Activated T-cell treated with anti-CD3 and anti-CD28 coated beads, Interleukin-2, amount 50 U/mL, for 72 hours (primary cell): ENCODE measurements at places on chromosomes 11 and 22.

GRCh38 chr11:62428871-62429560, 10.2 kb downstream of the SCGB1A1 start:
- H3K4me3 ChIP-seq = no peak overlapping the region
- H3K4me1 ChIP-seq = peaks cover 84% of the 10 kb centered on the region
- H3K36me3 ChIP-seq = no peaks in the 10 kb centered on the region
- H3K27ac ChIP-seq = no peak overlapping the region
- DNase-seq = no peak

GRCh38 chr11:87473174-87473573, 435.4 kb downstream of the TMEM135 start:
- no peak for DNase-seq
- H3K27ac ChIP-seq = no peak overlapping the region
- H3K4me3 ChIP-seq = no peak overlapping the region
- no peaks in the 10 kb centered on the region for H3K36me3 ChIP-seq

DNA sequence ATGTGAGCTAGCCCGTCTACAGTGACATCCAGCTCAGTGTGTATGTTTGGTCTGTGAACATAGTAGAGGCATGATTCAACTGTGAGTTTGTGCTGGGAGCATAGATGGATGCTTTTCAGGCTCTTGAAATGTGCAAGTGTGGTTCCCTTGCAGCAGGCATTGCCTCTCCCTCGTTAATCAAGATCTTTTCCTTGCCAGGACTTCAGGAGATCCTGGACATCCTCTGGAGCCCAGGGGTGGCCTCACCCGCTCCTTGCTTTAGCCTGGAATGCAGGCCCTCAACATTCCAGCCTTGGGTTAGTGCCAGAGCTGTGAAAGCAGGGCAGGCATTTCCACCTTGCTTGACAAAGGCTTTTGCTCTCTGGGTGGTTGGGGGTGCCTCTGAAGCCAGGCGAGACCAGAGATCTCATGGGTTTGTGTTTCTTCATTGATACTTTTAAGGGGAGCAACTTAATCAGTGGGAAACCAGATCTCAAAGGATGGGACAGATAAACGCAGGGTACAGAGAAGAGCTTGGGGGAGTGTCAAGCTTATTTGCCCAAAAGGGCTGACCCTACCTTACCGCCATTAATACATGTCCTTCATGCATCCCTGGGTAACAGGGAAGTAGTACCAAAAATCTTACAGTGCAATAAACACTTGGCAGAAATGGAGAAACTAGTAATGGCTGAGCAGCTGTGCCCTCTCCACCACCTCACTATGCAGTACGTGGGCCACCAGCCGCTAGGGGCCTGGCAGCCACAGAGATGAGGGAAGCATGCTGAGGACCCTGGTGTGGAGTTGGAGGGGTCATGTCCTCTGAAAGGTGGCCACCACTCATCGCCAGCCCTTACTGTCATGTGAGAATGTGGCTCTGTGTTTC, 72.1 kb downstream of the PTPRJ start:
- no peaks in the 10 kb centered on the region for H3K27me3 ChIP-seq
- H3K4me3 ChIP-seq = peak overlapping the region; percentile 23
- DNase-seq = no peak
- peaks cover 92% of the 10 kb centered on the region for H3K4me1 ChIP-seq

DNA sequence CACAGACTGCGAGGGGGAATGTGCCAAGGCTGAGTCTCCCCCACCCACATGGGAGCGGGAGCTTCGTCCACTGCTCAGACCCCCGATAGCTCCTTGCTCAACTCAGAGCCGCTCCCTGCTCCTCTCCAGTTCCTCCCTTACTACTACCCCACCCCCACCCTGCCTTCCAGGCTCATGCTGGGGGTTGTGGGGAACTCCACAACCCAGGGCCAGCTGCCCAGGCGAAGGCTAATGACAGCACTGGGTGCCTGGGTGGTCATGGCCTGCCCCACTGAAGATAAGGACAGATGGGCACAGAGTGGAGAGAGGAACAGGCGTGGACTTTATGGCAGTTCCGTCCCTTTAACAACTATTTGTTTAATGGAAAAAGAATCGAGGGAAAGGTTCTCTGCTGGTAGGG, 73.7 kb downstream of the PDE2A start:
- H3K4me1 ChIP-seq = no peaks in the 10 kb centered on the region
- peaks cover 4% of the 10 kb centered on the region for H3K27me3 ChIP-seq
- DNase-seq = no peak
- H3K36me3 ChIP-seq = no peaks in the 10 kb centered on the region
- no peak overlapping the region for H3K27ac ChIP-seq

DNA sequence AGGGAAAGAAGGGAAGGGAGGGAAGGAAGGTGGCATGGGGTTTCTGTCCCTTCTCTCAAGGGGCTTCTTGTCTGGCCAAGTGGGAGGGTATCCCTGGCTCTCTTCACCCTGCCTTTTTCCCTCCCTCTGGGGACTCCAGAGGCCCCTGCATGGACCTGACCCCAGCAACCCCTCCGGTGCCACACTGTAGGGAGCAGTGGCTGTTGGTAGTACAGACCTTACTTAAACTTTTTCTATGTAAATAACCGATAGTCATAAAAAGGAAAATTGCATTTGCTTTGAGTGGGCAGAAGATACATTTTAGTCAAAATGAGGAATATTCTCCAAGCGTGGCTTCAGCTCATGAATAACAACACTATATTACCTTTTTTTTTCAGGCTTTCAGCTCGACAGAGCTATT, 1384.0 kb downstream of the BRD1 start:
- DNase-seq = no peak
- no peaks in the 10 kb centered on the region for H3K4me1 ChIP-seq
- no peaks in the 10 kb centered on the region for H3K27me3 ChIP-seq
- no peaks in the 10 kb centered on the region for H3K36me3 ChIP-seq

GRCh38 chr11:1461826-1462697, 24.5 kb downstream of the MOB2 start:
- DNase-seq = no peak
- H3K4me3 ChIP-seq = no peak overlapping the region
- no peak overlapping the region for H3K27ac ChIP-seq
- H3K36me3 ChIP-seq = no peaks in the 10 kb centered on the region
- H3K4me1 ChIP-seq = no peaks in the 10 kb centered on the region
- no peaks in the 10 kb centered on the region for H3K27me3 ChIP-seq

GRCh38 chr22:35451592-35451991, 51.7 kb downstream of the MCM5 start:
- no peak overlapping the region for H3K27ac ChIP-seq
- no peak overlapping the region for H3K4me3 ChIP-seq
- no peaks in the 10 kb centered on the region for H3K4me1 ChIP-seq

DNA sequence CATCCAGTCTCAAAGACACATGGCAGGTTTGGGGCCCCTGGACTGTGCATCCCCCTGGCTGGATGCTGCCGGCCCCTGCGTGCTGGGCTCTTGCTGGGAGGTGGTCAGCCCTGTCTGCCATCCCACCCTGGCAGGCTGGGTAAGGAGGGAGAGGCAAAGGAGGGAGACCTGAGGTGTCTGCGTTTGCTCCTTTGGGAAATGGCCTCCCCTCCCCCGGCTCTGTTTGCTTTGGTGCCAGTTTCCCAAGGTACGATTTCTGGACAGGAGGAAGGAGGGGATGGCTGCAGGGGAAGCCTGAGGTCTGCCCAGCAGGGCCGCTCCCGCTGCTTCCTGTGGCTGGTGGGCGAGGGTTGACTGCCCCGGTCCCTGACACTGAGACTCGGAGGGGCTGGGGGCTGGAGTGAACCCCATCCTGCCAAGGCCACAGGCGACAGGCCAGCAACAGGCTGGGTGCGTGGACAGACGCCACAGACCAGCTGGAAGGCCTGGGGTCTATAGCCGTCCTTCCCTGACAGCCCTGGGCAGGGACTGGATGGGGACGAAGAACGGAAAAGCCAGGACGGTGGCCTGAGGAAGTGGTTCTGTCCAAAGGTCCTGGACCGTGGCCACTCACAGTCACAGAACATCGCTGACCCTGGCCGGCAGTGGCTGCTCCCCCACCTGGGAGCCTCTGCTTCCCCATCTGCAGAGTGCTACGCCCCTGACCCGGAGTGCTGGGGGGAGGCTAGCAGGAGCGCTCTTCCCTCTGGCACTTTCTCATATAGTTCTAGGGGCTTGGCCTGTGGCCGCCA, 38.0 kb downstream of the OSBPL5 start:
- no peak overlapping the region for H3K27ac ChIP-seq
- H3K36me3 ChIP-seq = no peaks in the 10 kb centered on the region
- H3K4me1 ChIP-seq = no peaks in the 10 kb centered on the region
- H3K27me3 ChIP-seq = no peaks in the 10 kb centered on the region
- no peak for DNase-seq

DNA sequence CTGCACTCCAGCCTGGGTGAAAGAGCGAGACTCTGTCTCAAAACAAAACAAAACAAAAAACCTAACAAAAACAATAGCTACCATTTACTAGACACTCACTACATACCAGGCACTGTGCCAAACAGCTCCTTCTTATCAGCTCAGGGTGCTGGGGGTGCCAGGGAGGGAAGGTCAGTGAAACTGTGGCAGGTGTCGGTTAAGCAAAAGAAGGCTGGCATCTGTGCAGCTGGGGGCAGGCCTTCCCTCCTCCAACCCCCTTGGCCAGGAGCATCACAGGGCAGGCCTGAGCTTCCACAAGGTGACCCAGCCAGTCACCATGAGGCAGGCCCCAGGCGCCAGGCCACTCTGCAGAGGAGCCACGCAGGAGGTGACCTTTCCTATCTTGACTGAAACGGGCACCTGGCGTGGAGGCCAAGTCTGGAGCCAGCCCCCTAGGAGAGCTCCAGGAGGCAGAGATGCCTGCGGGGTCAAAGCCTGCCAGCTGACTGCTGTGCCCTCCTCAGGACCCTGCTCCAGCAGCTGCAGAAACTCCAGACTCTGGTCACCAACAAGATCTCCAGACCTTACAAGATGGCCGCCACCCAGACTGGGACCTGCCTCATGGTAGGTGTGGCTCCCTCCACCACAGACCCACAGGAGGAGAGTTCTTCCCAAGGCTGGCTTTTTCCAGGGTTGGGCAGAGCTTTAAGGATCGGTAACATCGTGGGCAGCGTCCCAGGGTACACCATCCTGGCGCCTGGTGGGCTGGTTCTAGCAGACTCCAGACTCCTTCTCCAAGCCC, 31.3 kb upstream of the DGKZ start:
- H3K4me3 ChIP-seq = no peak overlapping the region
- no peak overlapping the region for H3K27ac ChIP-seq
- H3K27me3 ChIP-seq = no peaks in the 10 kb centered on the region
- H3K36me3 ChIP-seq = no peaks in the 10 kb centered on the region

DNA sequence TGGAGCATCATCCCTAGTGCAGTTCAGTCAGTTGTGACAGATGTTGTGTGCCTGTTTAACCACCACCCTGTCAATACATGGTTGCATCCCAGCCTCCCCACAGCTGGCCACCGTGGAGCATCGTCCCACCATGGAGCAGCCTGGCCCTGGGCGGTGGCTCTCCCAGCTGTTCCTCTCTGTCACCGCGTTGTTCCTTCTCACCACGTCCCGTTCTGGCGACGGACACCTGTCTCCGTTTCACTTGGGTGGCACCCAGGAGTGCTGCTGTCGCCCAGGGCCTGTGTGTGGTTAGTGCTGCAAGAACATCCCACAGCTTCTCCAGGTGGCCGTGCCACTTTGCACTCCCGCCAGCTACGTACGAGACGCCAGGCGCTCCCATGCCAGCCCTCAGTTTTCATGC, 26.5 kb downstream of the MUC6 start:
- H3K27me3 ChIP-seq = no peaks in the 10 kb centered on the region
- no peak for DNase-seq
- H3K4me3 ChIP-seq = no peak overlapping the region
- peaks cover 3% of the 10 kb centered on the region for H3K36me3 ChIP-seq
- H3K4me1 ChIP-seq = no peaks in the 10 kb centered on the region

DNA sequence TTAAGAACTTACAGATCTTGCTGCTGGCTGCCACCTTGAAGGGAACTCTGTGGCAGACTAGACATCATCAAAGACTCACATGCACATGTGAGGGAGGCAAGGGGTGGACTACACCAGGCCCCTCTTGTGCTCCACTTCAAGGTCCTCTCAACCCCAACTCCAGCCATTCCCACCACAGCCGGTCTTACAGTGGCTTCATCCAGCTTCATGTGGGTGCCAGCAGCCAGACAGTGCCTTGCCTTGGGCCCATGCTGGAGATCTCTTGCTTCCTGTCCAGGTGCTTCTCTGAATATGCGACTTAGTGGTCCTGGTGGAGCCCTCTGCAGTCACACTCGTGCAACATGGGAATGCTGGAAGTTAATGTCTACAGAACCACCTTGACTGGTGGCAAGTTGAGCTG, 44.6 kb upstream of the WNT7B start:
- no peak overlapping the region for H3K4me3 ChIP-seq
- no peaks in the 10 kb centered on the region for H3K36me3 ChIP-seq
- DNase-seq = no peak
- no peaks in the 10 kb centered on the region for H3K4me1 ChIP-seq

DNA sequence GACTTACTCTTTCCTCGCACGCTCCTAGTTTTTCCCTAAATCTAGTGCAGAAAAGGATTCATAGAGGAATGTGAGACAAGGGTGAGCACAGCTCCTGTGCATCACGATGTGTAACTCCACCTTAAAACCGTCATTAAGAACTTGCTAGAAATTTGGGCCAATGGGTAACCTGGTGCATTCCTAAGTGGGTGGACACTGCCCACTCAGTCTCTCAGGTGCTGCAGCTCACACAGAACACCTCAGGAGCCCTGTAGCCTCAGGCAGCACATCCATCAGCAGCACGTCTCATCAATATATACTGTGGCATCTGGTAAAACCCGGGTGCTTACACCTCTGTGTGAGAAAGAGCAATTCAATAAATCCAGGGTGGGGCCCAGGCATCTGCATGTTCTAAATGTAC, 12.4 kb downstream of the POU2AF3 start:
- no peak overlapping the region for H3K27ac ChIP-seq
- H3K4me3 ChIP-seq = no peak overlapping the region
- peaks cover 34% of the 10 kb centered on the region for H3K27me3 ChIP-seq
- H3K4me1 ChIP-seq = no peaks in the 10 kb centered on the region
- DNase-seq = no peak

- no peaks in the 10 kb centered on the region for H3K27me3 ChIP-seq
- no peaks in the 10 kb centered on the region for H3K36me3 ChIP-seq
- no peak overlapping the region for H3K27ac ChIP-seq
- H3K4me1 ChIP-seq = peaks cover 5% of the 10 kb centered on the region
Observed at GRCh38 chr22:43483669-43484068, 71.9 kb downstream of the MPPED1 start.

- H3K27me3 ChIP-seq = no peaks in the 10 kb centered on the region
- no peaks in the 10 kb centered on the region for H3K36me3 ChIP-seq
- H3K4me1 ChIP-seq = no peaks in the 10 kb centered on the region
Observed at GRCh38 chr11:16780146-16780545, 41.7 kb downstream of the C11orf58 start.

GRCh38 chr22:19235874-19236273, 55.6 kb downstream of the CLTCL1 start:
- no peaks in the 10 kb centered on the region for H3K4me1 ChIP-seq
- no peak overlapping the region for H3K4me3 ChIP-seq
- peaks cover 7% of the 10 kb centered on the region for H3K27me3 ChIP-seq
- H3K36me3 ChIP-seq = no peaks in the 10 kb centered on the region
- H3K27ac ChIP-seq = no peak overlapping the region

GRCh38 chr11:117193130-117194020, 5.8 kb upstream of the TAGLN start:
- H3K27me3 ChIP-seq = no peaks in the 10 kb centered on the region
- H3K4me3 ChIP-seq = no peak overlapping the region
- no peak for DNase-seq
- H3K4me1 ChIP-seq = no peaks in the 10 kb centered on the region
- no peak overlapping the region for H3K27ac ChIP-seq

GRCh38 chr11:63404161-63404935, 34.8 kb downstream of the SLC22A9 start:
- no peak overlapping the region for H3K27ac ChIP-seq
- H3K27me3 ChIP-seq = peaks cover 28% of the 10 kb centered on the region
- H3K4me1 ChIP-seq = no peaks in the 10 kb centered on the region
- H3K4me3 ChIP-seq = no peak overlapping the region
